CD4-positive, alpha-beta T cell treated with Interleukin-15 for 1 hour (primary cell): ENCODE measurements at places on chromosomes 1 and 21.

- no peak for DNase-seq
Observed at GRCh38 chr1:28516518-28516956, 10.7 kb downstream of the RCC1 start.

GRCh38 chr1:240888039-240888786 is 276.3 kb upstream of the GREM2 start:
- no peak for DNase-seq

DNA sequence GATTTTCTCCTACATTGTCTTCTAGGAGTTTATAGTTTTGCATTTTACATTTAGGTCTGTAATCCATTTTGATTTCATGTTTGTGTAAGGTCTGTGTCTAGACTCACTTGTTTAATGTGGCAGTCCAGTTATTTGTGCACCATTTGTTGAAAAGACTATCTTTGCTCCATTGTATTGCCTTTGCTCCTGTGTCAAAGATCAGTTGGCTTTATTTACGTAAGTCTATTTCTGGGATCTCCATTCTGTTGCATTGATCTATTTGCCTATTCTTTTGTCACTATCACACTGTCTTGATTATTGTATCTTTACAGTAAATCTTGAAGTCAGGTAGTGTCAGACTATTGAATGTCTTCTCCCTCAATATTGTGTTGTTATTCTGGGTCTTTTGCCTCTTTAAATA is 49.7 kb upstream of the RGS2 start:
- no peak for DNase-seq

GRCh38 chr1:67683316-67683715 is 1.7 kb upstream of the GADD45A start:
- no peak for DNase-seq

GRCh38 chr1:66282343-66282852 is 251.6 kb upstream of the SGIP1 start:
- DNase-seq, result peak; percentile 79

DNA sequence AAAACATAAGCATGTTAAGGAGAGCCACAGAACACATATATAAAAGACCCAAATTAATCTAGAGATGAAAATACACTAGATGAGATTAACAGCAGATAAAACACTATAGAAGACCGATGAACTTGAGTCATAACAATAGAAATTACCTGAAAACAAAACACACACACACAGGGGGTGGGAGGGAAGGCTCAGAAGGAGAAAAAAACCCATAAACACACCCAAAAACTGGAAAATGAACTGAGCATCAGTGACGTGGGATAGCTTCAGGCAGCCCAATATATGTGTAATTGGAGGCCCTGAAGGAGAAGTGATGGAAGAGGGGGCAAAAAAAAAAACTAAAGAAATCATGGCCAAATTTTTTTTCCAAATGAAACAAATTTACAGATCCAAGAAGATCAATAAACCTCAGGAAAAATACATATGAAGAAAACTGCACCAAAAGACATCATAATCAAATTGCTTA is 11.4 kb downstream of the ALDH9A1 start:
- DNase-seq, result no peak

- DNase-seq, result no peak
Observed at GRCh38 chr1:21781815-21782348, 1.1 kb downstream of the USP48 start.

GRCh38 chr1:64470665-64471217 is 812 bp downstream of the CACHD1 start:
- DNase-seq, result no peak

DNA sequence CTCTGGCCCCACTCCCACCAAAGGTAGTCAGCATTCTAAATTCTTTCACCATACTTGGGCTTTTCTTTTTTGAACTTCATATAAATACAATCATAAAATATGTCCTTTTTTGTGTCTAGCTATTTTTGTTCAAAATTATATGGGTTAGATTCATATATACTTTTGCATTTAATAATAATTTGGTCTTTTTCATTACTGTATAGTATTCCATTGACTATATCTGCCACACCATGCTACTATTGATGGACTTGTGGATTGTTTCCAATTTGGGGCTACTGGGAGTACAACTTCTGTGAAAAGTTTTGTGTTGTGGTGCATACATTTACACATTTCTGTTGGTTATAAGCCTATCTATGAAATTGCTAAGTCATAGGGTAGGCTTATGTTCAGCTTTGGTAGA is 85.7 kb downstream of the GLUL start:
- DNase-seq, result no peak

DNA sequence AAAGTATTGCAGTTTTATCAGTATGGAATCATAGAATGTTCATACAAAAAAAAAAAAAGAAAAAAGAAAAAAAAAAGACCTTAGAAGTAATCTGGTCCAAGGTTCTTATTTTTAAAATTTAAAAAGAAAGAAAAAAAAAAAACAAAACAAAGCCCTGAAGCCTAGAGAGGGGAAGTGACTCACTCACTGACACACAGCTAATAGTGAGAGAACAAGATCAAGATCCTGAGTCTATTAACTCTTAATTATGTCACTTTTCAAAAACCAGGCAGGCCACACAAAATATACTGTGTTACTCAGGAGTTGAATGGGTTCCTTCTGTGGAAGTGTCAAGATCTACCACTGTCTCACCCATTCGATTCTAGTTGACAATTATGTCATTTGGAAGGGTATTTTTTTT is 433.9 kb upstream of the DAB1 start:
- no peak for DNase-seq

DNA sequence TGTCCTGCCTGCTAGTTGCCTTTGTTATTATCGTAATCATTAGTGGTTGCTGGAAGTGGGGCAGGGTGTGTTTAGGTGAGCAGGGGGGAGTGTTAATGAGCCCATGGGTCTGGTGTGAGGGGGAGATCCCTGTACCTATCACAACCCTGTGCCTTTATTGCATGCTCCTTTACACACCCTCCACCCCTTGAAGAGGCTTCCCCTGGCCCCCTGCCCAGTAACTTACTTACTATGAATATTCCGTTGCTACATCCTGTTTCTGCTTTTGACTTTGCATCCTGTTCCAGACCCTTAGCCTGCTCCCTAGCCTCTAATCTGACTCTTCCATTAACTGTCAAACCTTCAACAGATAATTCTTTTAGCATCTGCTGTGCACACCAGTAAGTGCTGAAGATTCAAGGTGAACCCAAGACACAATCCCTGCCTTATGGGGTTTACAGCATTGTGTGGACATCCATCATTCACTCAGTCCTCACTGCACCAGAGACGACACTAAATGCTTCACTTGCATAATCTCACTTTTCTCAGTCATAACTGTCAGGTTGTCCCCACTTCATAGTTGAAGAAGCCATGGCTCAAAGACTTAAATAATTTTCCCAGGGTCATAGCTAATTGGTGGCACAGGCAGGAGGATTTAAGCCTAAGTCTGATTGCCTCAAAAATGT is 47.9 kb downstream of the CDC7 start:
- DNase-seq, result no peak

DNA sequence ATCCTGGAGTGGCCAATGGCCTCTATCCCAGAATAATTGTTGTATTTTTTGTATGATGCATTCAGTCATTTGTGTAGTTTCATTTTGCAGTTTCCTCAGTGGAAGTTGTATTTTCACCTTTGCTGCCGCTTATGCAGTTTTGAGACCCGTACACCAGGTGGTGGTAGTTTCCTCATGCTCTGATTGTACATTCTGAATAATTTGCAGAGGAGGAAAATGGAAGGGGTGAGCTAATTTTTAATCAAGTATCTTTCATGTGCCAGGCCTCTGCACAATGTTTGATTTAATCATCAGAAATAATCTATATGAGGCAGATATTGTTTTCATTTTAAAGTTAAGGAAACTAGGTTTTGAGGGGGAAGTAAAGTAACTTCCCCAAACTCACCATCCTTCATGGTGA is 29.5 kb downstream of the HLX start:
- no peak for DNase-seq

DNA sequence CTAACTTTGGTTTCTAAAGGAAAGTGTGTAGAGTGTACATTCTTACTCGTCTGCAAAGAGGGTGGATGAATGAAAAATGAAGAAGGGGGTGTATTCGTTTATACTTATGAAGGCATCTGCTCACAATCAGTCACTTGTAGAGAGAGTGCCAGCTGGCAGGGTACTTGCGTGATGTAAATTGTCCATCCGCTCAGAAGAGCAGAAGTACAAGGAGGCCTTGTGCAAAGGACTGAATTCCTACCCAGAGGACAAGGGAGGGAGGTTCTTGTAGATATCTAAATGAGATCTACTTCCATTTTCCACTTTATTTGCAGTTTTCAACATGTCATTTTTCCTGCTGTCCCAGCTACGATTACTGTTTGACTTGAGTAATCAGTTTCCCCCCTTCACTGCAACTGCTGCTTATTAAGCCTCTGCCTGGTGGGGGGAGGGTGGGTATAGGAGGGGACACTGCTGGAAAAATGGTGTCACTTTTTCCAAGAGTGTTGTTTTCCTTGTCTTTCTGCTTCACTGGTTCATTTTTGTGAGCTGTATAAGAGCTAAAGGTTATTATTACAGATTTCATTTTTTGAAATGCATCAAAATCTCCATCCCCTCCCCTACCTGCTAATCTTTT is 67.3 kb downstream of the LAMC1 start:
- DNase-seq, result no peak

DNA sequence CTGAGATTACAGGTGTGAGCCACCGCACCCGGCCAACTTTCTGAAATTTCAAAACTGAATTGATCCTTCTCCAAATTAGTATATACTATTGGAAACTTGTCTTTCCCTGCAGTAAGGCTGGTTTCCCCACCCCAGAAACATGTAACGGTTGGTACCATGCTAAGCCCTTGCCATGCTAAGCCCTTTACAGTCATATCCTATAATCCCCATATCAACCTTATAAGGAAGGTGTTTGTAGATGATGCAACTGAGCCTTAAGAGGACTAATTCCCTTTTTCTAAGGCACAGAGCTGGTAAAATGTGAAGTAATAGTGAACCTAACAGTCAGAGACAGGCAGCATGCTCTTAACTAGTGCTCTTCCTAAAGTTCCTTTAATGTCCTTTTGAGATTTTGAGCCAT is 413.7 kb downstream of the DISC1 start:
- no peak for DNase-seq

DNA sequence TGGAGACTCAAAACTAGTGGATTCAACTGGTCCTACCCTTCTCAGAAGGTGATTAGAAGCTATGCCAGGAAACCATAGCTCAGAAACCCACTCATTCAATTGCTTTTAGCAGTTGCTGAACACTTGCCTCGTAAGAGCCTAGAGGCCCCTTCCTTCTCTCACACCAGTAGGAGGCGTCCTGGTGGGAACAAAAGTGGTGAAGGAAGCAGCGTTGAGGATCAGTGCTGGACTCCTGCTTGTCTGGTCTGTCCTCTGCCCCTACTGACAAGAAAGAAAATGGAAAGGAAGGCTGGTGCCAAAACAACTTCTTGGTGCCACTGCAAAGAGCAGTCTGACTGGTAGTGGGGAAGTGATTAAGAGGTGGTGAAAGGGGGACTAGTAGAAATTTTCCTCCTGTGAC is 269.7 kb downstream of the LMO4 start:
- DNase-seq, result no peak

GRCh38 chr1:248696261-248696660 is 6.3 kb downstream of the OR14I1 start:
- DNase-seq, result no peak

DNA sequence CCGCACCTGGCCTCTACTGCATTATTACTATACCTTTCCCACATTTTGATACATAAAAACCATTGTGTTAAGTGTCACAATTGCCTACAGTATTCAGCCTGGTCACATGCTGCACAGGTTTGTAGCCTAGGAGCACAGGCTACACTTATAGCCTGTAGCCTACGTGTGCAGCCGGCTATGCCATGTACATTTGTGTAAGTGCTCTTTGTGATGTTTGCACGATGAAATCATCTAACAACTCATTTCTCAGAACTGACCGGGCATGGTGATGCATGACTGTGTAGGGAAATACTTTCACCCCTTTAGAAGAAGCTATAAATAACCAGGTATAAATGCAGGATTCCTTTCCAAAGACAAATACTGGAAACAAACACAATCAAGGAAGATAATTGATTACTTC is 12.1 kb downstream of the ERG start:
- DNase-seq, result no peak

DNA sequence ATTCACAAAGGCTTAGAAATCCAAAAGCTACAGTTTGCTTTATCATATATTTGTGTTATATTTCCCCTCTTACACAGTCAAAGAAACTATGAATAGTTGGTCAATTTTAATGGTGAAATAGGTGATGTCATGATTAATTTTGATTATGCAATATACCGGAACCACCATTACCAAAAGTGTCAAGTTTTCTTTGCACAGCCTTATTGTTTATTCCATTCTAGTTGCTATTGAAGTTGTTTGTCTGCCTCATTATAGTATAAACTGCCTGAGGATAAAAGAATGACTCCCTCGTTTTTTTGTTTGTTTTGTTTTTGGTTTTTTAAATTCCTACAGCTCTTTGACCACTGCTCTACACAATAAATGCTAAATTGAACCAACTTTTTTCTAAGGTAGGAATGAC is 690.6 kb upstream of the ZP4 start:
- no peak for DNase-seq

DNA sequence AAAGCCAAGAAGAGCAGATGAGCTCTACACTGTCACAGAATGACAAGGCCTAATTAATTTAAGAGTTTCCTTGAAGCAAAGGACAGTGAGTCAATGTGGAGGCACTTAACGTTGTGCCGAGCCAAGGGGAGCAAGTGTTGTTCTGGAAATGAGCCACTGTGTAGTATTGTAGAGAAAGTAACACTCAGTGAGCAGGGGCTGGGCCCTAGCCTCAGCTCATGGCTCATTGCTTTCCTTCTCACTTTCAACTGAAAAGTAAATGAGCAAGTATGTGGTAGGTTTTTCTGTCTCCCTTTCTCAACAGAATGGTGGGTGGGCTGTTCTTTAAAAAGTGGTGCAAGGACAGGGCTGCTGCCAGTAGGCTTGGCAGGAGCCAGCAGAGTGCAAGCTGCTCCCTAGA is 11.8 kb upstream of the KIAA0040 start:
- DNase-seq, result no peak

GRCh38 chr21:44428281-44428960 is 26.9 kb upstream of the LRRC3 start:
- DNase-seq, result peak; percentile 47

DNA sequence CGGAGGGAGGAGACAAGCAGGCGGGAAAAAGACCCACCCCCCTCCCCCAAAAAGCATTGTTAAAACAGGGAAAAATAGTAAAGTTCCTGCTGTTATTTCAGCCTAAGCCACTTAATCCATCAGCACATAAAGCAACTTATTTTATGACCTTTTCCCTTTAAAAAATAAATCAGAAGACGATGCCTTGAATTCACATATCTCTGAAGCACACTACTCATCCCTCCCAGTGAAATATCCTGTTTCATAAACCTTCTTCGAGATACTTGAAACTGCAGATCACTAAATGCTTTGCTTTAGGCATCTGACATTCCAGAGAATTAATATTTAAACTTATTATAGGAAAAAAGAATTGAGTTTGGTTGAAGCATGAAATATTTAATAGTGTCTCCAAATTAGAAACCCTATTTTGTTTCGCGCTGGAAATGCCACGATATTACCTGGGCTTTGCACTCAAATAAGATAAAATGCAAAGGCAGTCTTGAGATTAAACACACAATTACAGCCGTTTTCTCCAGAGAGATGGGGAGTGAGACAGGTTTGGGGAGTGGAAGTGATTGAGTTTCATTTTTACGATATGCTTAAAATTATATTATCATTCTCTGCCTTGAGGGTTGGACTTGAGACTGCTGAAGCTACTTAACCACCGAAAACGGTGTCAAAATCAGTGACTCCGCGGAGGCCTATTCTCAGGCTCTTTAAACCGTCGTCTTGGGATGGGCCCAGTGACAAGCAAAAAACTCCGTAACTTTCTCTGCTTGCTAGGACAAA is 9.3 kb downstream of the GLIS1 start:
- DNase-seq, result no peak
